ENCODE measurements at places on chromosomes 2 and 18.

DNA sequence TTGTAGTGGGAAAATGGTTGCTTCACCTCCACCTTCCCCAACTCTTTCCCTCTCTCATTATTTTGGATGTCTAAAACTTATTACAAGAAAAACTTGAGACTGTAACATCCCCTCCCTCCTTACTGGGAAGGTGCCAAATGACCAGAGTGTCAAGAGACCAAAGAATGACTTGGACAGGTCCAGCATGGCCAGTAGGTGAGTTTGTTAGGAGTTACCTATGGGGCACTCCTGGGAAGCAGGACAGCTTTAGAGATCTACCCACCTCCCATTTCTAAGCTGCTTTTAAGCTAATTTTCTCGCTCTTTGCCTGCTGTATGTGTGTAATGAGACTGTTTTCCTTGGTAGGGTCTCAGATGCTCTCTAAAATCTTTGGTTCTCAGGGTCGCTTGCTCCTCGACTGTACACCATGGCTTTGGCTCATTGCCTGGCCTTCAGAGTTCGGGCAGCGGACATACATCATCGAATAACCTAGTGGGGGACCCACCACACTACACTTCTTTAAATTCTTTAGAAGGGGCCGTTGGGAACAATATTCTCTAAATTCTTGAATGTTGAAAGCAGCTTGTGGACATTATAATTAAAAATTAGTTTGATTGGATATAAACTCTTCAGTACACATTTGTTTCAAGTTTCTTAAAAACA lies 45.2 kb downstream of the SLC30A6 start:
- no peak for DNase-seq

- DNase-seq, result no peak
Observed at GRCh38 chr2:57965219-57965618, 81.4 kb upstream of the VRK2 start.

DNA sequence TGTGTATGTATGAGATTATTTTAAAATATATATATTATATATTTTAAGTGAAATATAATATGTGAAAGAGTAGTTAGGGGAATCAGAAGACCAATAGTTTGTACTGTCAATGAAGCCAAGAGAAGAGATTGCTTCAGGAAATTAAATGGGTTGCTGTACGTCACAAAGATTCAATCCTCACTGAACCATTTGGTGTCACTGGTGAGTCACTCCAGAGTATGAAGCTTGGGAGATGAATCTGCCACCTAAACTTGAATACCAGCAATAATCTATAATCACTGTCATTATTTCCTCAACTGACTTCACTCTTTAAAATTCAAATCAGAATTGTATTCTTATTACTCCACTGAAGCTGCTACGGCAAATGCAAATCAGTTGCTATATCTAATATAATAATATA lies 41.9 kb upstream of the SCN9A start:
- DNase-seq, result no peak

DNA sequence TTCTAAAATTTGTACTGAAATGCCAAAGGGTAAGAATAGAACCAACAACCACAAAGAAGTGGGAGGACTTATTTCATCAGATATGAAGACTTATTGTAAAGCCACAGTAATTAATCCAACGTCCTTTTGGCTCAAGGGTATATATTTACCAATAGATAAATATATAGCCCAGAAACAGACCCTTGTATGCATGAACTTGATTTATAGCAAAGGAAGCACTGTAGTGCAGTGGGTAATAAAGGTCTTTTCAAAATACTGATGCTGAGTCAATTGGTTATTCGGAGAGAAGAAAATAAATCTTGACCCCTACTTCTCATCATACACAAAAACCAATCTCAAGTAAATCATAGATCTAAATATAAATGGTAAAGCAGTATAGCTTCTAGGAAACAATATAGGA lies 200.5 kb upstream of the ST6GAL2 start:
- DNase-seq, result no peak

GRCh38 chr2:116680256-116680936 lies 1134.1 kb upstream of the DDX18 start:
- no peak for DNase-seq

- peak; percentile 84 for DNase-seq
Observed at GRCh38 chr18:79679552-79680099, at the start of gene CTDP1. Gene CTDP1, plus strand, starts transcription at chr18:79679803. Its CDS starts 145 bp downstream, at chr18:79679948.

DNA sequence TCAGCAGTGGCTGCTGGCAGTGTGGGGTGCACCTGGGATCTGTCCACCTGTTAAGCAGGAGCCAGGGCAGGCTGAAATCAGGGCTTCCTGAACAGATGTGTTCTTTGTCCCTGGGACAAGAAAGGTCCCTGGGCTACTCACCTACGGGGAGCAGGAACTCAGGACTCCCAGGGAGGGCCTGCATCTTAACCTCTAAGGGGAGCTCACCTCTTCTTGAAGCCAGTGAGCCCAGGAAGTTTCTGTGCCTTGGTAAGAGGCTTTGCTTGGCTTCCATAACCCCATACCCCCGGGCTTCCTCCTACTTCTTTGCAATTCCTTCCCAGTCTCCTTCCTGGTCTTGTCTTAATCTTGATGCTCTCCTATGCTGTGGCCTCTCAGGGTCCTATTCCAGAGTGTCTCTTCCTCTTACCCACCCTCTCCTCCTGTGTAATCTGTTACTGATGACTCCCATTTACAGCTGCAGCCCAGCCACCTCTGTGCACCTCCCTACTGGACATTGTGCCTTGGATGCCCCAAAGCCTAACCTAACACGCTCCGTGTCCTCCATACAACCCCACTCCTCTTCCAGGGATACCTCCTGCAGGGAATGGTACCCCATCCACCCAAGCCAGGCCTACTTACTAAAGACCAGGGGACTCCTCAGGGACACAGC lies 55.7 kb upstream of the MAPRE3 start:
- no peak for DNase-seq

- no peak for DNase-seq
Observed at GRCh38 chr2:58054264-58054663, 7.7 kb downstream of the VRK2 start.

DNA sequence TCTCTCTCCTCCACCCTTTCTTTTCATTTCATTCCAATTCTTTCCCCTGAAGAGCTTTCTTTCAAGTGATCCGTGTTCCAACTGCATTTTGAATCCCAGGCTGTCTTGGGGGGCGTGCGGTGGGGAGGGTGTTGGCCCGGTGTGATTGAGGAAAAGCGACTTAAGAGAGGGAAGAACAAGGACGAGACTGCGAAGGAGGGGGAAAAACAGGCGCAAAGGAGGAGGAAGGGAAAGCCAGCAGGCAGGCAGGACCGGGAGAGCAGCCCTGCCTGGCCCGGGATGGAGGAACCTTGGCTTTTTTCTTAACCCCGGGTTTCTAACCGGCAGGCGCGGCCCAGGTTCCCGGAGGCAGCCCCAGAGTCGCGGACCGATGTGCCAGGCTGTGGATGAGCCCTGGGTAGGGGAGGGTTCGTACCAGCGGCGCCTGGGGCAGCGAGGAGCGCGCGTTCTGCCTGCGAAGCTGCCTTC lies 1.3 kb downstream of the ADCYAP1 start:
- DNase-seq, result no peak
